GM12878 (cell line): ENCODE measurements at places on chromosomes 1 and 21.

GRCh38 chr21:42258150-42258884, 39.4 kb downstream of the ABCG1 start:
- DNase-seq: no peak

DNA sequence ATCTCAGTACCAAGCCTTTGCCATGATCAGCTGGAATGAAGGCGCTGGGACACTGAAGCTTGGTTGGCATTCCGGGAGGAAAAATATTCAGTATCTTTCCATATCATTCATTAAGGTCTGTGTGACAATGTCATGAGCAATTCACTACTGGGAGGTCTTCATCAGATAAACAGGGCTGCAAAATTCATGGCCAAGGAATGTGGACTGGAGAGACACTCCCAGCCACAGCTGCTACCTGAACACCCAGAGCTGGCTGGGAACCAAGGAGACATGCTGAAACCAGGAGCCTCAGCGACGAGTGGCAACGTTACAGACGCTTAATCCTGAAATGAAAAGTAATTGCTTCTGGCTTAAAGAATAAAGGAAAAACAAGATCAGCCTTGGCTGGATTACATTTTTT, 30.6 kb upstream of the DDAH1 start:
- DNase-seq: no peak

DNA sequence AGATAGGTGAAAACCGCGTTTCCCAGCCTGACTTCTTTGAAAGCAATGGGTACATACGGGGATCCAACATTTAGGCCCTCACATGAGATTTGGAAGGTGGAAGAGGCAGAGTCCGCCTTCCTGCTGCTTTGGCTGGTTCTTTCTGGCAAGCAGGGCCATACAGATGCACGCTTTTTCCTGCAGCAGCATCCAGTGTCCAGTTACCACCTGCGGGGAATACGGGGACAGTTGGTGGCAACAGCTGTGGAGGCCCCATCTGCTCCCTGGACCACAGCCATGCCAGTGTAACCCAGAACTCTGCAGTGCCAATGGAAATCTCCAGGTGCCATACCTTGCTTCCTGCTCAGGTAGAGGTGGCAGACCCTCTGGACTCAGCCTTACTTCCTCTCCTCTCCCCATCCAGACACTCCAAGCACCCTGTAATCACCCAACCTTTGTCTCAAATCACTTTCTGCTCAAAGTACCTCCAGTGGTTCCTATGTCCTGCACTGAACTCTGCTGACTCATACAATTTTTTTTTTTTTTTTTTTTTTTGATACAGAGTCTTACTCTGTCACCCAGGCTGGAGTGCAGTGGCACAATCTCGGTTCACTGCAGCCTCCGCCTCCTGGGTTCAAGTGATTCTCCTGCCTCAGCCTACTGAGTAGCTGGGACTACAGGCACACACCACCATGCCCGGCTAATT, 68.3 kb downstream of the SLC16A1 start:
- DNase-seq: no peak

- no peak for DNase-seq
Observed at GRCh38 chr1:30759718-30760281, 2.2 kb upstream of the LAPTM5 start.

DNA sequence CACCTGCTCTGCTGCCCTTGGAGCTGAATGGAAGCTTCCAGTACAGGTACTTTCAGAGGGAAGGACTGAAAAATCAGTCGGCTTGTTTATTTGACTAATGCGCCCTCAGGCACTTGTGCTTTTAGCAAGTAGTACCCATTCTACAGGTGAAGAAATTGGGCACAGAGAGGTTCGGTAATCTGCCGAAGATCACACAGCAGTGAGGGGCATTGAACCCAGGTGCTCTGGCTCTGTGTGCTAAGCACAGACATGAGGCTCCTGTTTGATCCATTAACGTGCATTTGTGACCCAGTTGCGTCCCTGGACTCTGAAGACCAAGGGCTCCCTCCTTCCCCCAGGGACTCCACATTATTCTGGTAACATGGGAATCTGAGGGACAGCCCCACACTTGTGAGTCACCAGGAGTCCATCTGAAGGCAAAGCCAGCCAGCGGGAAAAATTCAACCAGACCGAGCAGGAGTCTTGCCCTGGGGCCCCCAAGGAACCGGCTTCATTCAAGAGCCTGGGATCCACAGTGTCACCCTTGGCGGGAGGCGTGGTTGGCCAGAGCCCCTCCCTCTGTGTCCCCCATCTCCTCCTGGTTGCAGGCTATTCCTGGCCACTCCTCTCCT, 192.4 kb upstream of the ARHGEF16 start:
- no peak for DNase-seq

DNA sequence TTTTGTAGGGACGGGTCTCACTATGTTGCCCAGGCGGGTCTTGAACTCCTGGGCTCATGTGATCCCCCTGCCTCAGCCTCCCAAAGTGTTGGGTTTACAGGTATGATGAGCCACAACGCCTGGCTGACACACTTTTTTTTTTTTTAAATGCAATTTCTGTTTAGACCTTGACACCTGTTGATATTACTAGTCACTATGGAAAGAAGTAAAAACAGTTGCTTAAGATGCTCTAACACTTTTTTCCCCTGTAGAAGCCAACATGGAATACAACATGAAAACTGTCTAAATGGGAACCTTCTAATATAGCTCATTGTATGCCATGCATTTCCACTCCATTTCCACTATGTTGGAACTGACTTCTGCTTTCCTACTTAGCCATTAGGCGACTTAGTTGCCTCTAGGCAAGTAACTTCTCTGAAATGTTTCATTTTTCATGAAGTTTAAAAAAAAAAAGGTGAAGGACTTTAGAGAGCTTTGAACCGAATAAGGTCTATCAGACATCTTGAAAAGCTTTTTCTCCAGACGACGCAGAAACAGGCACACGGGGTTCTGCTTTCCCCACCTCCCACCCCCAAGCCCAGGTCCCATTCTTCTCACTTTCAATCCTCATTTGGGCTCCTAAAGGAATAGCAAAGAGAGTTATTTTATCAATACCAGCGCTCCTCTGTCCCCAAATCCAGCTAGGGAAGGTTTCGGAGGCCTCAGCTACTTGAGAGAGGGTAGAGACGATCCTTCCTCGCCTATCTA, 648 bp upstream of the DR1 start:
- no peak for DNase-seq

DNA sequence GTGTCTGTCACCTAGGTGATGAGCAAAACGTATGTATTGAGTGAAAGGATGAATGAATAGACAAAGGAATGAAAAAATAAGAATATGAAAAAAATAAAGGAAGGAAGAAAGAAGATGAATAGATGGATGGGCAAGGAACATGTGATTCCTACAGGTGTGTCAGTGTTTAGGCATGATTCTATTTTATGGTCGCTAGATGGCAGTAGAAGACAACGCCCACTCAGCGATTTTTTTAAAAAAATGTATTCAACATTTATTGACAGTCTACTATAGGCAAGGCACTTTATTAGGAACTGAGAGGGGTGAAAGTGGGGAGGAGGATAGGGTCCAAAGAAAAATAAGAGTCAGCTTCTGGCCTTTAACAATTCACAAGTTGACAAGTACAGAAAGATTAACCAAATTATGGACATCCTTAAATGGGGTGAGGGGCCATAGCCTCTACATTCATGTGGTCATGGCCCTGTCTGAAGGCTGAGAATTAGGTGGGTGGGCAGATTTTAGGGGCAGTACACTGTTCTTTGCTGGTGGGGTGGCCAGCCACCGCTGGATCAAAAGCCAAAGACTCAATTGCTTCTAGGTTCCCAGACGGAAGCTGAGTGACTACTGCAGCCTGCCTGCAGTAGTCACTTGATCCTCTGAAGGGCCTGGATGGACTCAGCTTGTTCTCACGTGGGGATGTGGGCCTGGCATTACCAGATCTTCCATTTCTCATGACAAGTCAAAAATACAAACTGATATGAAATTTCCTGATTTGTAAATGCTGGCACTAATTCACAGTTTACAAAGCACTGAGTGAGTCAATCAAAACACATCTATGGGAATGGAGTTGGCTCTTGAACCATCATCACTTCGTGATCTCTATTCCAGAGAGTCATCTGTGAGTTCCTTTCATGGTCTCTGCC, 83.9 kb downstream of the FASLG start:
- DNase-seq: no peak

- no peak for DNase-seq
Observed at GRCh38 chr1:17258758-17259130, 9.8 kb downstream of the PADI3 start.

DNA sequence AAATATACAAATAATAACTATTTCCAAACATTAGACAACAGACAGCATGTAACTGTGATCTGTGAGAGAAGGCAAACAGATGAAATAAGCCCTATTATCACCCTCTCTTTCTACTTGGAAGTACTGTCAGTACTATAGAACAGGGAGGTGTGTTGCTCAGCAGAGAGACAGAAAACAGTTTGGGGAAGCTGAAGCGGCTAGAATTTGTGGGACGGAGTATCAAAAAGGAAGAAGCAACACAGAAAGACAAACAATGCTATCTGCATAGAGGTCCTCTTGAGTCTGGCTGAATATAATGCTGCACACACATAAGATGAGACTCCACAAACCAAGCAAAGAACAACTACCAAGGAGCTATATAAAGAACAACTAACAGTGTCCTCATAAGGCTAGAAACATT, 59.4 kb downstream of the ZZZ3 start:
- DNase-seq: no peak

DNA sequence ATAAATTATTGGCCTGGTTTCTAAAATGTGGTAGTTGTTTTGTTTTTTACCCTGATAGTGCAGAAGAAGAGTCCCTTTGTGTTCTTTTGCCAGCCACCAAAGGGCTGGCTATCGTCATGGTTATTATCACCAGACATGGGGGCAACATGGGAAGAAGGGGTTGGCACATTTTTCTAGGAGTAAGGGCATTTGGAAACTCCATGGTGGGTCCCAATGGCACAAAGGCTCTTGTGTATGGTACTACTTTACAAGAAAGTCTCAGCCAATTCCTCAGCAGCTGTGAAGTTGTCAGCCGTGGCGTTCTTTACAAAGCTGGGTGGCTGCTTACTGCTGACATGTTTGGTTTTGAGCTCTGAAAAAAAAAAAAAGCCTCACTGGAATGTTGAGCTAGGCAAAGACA, 330.4 kb upstream of the ESRRG start:
- no peak for DNase-seq

DNA sequence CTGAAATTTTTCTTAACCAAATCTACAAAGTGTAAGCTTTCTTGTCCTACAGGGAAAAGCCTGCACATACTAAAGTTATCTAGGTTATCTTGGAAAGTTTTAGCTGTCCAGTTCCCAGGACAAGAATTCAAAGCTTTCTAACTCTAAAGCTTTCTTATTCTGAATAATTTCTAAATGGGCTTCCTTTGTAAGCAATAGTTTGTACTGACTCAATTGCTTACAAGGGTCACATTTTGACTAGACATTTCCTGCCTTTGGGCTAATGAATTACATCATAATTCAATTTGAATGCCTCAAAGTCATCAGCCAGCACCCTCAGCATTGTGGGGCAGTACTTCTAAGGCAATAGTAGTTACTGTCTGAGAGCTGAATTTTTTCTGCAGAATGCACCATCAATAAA, 223.0 kb downstream of the LTN1 start:
- no peak for DNase-seq
